GM12878 (cell line): ENCODE measurements at places on chromosomes 12 and 14.

DNA sequence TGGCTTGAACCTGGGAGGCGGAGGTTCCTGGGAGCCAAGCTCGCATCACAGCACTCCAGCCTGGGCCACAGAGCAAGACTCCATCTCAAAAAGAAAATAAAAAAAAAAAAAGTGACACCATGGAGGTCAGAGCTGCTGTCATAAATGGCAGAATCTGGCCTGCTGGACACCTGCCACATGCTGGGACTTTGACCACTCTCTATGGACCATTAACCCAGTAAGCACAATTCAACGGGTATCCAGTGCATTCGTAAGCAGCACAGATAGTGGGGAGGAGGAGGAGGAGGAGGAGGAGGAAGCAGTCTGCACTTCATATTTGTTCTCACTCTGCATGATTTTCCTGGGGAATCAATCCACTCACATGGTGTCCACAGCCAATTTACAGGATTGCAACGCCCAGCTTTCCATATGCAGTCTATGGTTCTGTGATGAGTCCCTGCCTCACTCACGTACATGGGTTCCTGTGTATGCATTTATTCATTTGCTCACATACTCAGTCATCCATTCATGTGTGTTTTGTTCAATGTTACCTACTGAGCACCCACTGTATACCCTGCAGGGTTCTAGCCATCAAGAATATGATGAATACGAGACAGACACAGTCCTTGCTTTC, 326.8 kb downstream of the GLT1D1 start:
- no peaks in the 10 kb centered on the region for H3K4me1 ChIP-seq
- H3K27ac ChIP-seq: no peak overlapping the region
- no peaks in the 10 kb centered on the region for H3K36me3 ChIP-seq

GRCh38 chr14:100486025-100486828, 101.0 kb downstream of the BEGAIN start:
- H3K36me3 ChIP-seq: no peaks in the 10 kb centered on the region
- no peak overlapping the region for H3K27ac ChIP-seq
- peaks cover 8% of the 10 kb centered on the region for H3K4me1 ChIP-seq
- DNase-seq: peak; percentile 66
- no peaks in the 10 kb centered on the region for H3K27me3 ChIP-seq

DNA sequence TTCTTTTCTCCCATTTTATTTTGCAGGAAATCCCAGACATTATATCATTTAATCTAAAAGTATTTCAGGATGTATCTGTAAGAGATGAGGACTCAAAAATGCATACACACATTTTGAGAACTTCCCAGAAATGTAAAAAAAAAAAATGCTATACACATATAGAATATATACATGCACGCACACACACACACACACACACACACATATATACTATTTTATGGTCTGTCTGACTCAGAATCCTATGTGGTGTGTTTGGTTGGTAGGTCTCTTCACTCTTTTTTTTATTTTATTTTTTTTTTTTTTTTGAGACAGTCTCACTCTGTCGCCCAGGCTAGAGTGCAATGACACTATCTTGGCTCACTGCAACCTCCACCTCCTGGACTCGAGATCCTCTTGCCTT, 65.5 kb downstream of the FBXO34 start:
- no peak for DNase-seq
- H3K36me3 ChIP-seq: no peaks in the 10 kb centered on the region; the same call in 1 of the 2 replicates
- no peak overlapping the region for H3K4me3 ChIP-seq
- no peaks in the 10 kb centered on the region for H3K27me3 ChIP-seq
- peaks cover 30% of the 10 kb centered on the region for H3K4me1 ChIP-seq

DNA sequence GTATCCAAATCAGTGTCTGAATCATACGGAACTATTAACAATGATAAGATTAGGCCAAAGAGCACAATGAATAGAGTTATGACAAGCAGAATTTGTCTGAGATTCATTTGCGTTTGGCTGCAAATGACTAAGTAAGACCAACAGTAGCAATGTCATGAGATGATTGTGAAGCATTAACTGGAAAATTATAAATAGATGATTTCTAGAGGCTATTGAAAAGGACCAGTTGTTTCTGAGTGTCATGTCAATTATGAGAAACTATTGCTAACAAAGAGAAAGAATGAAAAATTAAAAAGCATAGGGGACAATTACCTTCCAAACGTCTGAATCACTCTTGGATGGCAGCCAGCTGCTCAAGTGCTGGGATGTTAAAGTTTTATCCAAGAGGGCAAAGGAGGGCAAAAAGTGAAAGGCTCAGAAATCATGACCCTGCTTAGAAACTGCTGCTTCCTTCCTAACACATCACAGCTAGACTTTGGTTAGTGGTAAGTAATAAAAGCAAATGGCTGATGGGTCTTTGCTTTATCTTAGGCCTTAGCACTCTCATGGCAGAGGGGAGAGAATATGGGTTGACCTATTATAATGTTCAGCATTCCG, 89.0 kb downstream of the AKAP6 start:
- DNase-seq: no peak
- H3K4me3 ChIP-seq: no peak overlapping the region
- H3K4me1 ChIP-seq: no peaks in the 10 kb centered on the region
- H3K36me3 ChIP-seq: no peaks in the 10 kb centered on the region

DNA sequence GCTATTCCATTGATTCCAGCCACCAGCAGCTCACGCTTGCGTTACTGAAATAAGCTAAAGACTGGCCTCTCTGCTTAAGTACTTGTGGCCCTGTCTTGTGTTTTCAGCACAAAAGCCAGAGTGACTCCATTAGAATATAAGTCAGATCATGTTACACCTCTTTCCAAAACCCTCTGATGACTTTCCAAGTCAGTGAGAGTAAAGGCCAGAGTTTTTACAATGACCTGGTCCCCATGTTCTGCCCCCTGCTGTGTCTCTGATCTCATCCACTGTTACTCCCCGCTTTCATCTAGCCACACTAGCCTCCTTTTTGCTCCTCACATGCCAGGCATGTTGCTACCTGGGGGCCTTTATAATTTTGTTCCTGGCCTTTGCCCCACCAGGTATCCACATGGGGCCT, 6.9 kb upstream of the CKAP4 start:
- H3K27ac ChIP-seq: no peak overlapping the region
- no peaks in the 10 kb centered on the region for H3K27me3 ChIP-seq
- no peak for DNase-seq
- no peaks in the 10 kb centered on the region for H3K36me3 ChIP-seq
- H3K4me1 ChIP-seq: 0 out of 2 replicates have a peak, but pooled peaks cover 3% of the 10 kb centered on the region

- H3K27ac ChIP-seq: no peak overlapping the region
- H3K27me3 ChIP-seq: no peaks in the 10 kb centered on the region
- no peak overlapping the region for H3K4me3 ChIP-seq
- no peaks in the 10 kb centered on the region for H3K36me3 ChIP-seq
- peaks cover 15% of the 10 kb centered on the region for H3K4me1 ChIP-seq
These were observed 108.6 kb downstream of the VRK1 start for GRCh38 chr14:96905825-96906224.

GRCh38 chr12:131444220-131445164, 266.4 kb upstream of the SFSWAP start:
- no peaks in the 10 kb centered on the region for H3K27me3 ChIP-seq
- DNase-seq: no peak
- H3K4me3 ChIP-seq: no peak overlapping the region
- 0 out of 2 replicates have a peak, but pooled peaks cover 3% of the 10 kb centered on the region for H3K4me1 ChIP-seq

DNA sequence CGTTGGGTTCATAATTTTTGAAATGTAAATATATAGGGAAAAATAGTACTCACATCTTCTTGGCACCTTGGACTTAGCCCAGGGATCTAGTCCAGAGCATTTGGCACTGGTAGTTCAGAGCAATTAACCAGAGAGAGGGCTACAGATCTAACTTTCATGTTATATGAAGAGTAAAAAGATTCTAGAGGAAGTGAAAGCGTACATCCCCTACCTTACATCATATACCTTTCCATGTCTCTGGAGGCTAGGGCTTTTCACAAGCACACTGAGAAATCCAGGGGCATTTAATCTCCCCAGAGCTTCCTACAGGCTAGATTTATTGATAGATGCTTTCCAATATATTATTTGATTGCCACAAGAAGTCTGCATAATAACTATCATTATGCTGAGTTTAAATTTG, 687.5 kb upstream of the FBXO33 start:
- H3K36me3 ChIP-seq: no peaks in the 10 kb centered on the region
- no peaks in the 10 kb centered on the region for H3K27me3 ChIP-seq
- no peak overlapping the region for H3K27ac ChIP-seq
- H3K4me1 ChIP-seq: no peaks in the 10 kb centered on the region; the same call in 1 of the 2 replicates
- no peak overlapping the region for H3K4me3 ChIP-seq

DNA sequence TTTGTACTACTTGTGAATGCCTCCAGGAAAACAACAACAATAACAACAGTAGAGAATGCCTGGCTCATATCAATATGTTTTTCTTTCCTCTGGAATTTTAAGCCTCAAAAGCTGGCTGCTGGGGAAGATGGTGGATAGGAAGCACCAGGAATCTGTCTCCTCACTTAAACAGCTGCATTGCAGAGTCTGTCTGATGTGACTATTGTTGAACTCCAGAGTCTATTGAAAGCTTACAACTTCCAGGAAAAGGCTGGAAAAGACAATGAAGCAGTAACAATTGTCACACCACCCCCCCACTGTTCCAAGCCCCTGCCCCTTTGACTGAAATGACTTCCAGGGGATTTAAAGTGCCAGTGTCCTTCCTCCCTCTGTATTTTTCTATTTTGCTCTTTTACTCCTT, 309.7 kb downstream of the BMP4 start:
- DNase-seq: no peak
- H3K4me1 ChIP-seq: no peaks in the 10 kb centered on the region
- H3K36me3 ChIP-seq: no peaks in the 10 kb centered on the region

DNA sequence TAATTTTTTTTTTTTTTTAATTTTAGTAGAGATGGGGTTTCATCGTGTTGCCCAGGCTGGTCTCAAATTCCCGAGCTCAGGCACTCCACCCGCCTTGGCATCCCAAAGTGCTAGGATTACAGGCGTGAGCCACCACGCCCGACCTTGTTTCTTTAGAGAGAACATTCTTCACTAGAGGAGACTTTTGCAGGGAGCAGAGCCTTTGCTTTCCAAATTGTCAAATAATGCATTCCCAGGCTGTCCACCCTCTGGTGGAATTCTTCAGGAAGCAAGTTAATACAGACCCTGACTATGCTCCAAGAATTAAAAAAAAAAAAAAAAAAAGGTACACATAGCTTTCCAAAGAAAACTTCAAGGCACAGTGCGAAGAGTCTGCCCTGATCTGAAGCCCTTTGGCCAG, 6.8 kb downstream of the ALDH1L2 start:
- H3K36me3 ChIP-seq: no peaks in the 10 kb centered on the region
- no peak for DNase-seq
- H3K27me3 ChIP-seq: no peaks in the 10 kb centered on the region
- H3K27ac ChIP-seq: no peak overlapping the region
- no peak overlapping the region for H3K4me3 ChIP-seq

GRCh38 chr12:100473050-100473715, 483 bp upstream of the NR1H4 start:
- H3K27me3 ChIP-seq: no peaks in the 10 kb centered on the region; the same call in 1 of the 2 replicates
- no peak overlapping the region for H3K27ac ChIP-seq
- H3K4me1 ChIP-seq: no peaks in the 10 kb centered on the region
- DNase-seq: no peak
- no peaks in the 10 kb centered on the region for H3K36me3 ChIP-seq

DNA sequence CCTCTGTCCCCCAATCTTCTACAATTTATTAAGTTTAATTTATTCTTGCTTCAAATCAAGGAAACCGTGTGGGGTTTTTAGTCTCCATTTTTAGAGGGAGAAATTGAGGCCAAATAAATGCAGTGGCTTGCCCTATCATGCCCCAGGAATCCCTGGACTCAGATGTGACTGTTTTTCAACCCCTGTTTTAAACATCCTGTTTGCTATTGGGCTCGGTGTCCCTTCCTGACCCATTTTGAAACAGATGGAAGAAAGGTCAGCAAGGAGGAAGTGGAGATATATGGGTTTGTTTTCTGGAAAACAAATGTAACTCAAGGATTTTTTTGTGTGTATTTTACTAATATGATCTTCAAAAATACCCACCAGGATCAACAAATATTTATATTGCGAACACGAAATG, 84.7 kb downstream of the DACT1 start:
- no peak overlapping the region for H3K4me3 ChIP-seq
- no peak overlapping the region for H3K27ac ChIP-seq
- H3K36me3 ChIP-seq: no peaks in the 10 kb centered on the region
- no peaks in the 10 kb centered on the region for H3K27me3 ChIP-seq
- H3K4me1 ChIP-seq: no peaks in the 10 kb centered on the region
- no peak for DNase-seq

DNA sequence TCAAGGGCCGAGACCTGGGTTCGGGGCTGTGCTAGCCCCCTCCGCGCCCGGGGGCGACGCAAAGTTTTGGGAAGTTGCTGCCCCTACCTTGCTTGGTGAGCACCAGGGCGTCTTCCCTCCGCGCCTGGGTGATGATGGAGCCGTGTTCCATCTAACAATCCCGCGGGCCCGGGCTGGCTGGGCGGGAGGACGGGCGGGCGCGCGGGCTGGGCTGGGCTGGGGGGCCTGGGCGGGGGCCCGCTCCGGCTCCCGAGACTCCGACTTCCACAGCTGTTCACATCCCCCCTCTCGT, 298 bp downstream of the CTDSP2 start:
- H3K36me3 ChIP-seq: no peaks in the 10 kb centered on the region
- H3K27me3 ChIP-seq: peaks cover 3% of the 10 kb centered on the region
- peak overlapping the region; percentile 99 for H3K4me3 ChIP-seq
- H3K27ac ChIP-seq: peak overlapping the region; percentile 90
- peaks cover 30% of the 10 kb centered on the region for H3K4me1 ChIP-seq

DNA sequence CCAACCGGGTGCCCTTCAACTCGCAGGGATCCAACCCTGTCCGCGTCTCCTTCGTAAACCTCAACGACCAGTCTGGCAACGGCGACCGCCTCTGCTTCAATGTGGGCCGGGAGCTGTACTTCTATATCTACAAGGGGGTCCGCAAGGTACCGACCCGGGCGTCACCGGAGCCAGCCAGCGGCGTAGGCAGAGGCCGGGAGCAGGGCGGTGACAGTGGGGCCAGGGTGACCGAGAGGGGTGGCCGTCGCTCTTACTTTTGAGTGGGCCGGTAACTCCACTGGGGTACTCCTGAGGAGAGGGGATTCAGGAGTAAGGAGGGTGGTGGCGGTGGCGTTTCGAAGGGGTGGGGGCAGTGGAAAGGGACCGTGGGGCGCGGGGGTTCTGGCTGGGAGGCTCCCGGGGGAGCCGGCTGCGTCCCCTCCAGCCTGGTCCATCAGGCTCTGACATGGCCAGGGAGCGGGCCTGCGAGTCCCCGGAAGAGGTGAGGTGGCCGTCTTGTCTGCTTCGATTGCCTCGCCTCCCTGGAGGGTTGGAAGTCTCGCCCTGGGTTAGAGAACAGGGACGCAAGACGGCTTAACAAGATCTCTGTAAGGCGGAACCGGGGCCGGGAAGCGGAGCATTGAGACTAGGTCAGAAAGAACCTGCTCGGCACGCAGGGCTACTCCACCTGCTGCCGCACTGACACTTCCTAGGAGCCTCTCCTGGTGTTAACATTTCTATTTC, 491 bp downstream of the WDR20 start:
- H3K4me1 ChIP-seq: peaks cover 6% of the 10 kb centered on the region; the same call in 1 of the 2 replicates
- peaks cover 3% of the 10 kb centered on the region; the same call in 1 of the 2 replicates for H3K36me3 ChIP-seq
